ENCODE measurements at places on chromosomes 12 and 14.

DNA sequence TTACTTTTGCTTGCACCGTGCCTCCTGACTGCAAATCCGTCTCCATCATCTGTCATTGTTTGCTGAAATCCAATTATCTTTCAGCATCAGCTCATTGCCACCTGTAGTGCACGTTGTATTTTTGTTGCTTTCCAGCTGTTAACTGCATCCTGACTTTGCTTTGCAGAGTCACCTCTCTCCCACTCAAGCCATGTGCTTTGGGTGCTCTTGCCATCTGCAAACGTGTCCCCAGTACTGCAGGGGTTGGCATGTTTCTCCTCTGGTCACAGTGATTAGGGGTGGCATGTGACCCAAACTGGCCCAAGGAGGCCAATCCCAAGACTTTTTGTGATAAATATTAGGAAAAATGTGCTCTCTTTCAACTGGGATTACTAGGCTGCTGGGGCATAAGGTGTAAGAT, 10.5 kb upstream of the TMED2 start:
- no peak for DNase-seq

GRCh38 chr14:105067140-105067968, 2.1 kb upstream of the GPR132 start:
- no peak for DNase-seq

DNA sequence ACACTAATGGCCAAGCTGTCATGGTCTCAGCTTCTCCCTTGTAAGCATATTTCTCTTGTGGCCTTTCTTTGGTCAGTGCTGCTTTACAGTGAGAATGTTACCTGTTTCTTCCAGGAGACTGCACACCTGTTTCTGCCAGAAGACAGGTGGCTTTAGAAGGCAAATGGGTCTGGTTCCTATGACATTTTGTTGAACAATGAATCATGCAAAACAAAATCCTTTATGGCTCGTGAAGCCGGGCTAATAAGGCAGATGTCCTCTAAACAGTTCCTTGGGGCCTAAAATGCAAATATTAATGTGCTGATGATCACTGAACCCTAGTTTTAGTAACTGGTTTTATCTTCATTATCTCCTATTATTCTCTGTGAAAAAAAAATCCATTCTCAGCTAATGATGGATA, 927.6 kb downstream of the GALC start:
- DNase-seq: no peak

DNA sequence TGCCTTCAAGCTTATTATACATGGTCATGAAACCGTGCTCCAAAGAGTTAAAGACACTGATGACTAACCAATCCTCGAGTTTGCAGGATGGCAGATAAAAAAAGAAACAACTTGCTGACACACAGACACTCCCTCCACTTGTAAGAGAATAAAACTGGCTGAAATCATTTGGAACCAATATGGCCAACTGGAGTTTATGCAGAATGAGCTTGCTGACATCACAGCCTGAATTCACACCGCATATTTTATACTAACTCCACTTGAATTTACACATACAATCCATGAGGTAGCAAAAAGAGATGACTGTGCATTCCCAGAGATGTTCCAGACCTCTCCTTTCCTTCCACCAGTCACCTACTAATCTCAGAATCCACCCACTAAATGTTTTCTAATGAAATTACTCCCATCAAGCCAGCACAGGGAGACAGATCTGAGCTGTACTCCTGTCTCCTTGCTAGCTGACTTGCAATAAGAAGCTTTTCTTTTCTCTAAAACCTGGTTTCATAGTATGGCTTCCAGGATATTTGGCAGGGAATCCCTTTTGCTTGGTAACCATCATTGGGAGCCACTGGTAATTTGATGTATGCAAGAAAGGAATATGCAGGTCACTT, 15.8 kb upstream of the PTPRR start:
- DNase-seq: peak; percentile 10

- DNase-seq: no peak
These were observed 12.4 kb downstream of the ITGA7 start for GRCh38 chr12:55695349-55695748.

DNA sequence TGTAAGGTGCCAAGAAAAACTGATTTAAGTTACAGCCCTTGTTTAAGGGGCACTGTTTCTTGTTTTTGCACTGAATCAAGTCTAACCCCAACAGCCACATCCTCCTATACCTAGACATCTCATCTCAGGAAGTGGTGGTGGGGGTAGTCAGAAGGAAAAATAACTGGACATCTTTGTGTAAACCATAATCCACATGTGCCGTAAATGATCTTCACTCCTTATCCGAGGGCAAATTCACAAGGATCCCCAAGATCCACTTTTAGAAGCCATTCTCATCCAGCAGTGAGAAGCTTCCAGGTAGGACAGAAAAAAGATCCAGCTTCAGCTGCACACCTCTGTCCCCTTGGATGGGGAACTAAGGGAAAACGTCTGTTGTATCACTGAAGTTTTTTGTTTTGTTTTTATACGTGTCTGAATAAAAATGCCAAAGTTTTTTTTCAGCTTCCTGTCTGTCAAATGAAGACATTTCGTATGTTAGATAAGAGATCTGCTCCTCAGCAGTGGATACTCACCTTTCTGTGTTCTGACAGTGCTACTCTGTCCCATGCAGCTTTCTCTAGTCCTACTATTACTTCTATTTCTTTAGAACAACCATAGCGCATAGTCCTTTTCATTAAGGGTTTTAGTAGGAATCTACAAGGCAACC, 1.2 kb upstream of the PA2G4 start:
- DNase-seq: no peak

GRCh38 chr12:25433581-25434325, 119.3 kb downstream of the LMNTD1 start:
- peak; percentile 80 for DNase-seq

DNA sequence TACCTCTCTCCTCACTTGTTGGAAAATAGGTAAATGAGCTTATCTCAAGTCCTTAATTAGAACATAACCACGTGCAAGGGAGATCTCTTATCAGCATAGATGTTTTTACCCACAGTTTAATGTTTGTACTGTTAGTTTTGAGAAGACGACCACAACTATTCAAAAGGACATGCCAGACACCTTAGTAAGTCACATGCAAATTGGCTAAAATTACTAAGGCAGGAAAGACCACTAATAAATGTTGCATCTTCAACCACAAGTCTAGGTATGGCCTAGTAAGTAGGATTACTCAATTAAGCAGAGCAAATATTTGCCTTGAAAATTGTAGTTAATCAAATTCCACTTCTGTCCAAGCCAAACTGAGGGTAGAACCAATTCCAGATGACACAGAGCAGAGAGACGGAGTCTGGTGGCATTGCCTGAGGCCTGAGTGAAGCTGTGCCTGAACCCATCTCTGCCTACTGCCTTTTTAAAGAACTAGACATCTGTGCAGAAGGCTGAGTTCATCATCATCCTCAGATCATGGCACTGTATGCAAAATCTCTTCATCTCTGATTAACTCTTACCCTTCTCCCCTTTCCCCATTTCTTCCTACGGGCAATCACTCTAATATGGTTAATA, 29.7 kb upstream of the CHST11 start:
- DNase-seq: no peak

All from DMS53 (cell line).